ENCODE measurements at places on chromosomes 12 and 14.
A peak's percentile ranks its signal among the peaks of the same experiment; 100 is the strongest.

- no peak for DNase-seq
Observed at GRCh38 chr12:95637010-95637409, 85.7 kb upstream of the USP44 start.

DNA sequence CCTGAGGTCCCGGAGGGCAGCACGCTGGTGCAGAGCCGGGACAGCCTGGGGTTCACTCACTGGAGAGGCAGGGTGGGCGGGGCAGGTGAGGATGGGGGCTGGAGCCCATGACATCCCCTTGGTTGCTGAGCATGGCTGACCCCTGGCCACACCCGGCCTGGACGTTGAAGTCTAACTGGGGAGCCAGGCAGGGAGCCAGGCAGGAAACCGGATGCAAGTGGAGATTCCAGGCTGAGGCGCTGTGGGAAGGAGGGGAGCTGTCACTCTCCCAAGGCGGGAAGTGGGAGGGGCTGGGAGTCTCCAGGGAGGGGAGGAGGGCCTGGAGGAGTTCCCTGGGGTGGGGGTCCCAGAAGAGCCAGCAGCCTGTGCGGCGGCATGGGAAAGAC is 7.7 kb upstream of the INF2 start:
- peak; percentile 96 for DNase-seq

DNA sequence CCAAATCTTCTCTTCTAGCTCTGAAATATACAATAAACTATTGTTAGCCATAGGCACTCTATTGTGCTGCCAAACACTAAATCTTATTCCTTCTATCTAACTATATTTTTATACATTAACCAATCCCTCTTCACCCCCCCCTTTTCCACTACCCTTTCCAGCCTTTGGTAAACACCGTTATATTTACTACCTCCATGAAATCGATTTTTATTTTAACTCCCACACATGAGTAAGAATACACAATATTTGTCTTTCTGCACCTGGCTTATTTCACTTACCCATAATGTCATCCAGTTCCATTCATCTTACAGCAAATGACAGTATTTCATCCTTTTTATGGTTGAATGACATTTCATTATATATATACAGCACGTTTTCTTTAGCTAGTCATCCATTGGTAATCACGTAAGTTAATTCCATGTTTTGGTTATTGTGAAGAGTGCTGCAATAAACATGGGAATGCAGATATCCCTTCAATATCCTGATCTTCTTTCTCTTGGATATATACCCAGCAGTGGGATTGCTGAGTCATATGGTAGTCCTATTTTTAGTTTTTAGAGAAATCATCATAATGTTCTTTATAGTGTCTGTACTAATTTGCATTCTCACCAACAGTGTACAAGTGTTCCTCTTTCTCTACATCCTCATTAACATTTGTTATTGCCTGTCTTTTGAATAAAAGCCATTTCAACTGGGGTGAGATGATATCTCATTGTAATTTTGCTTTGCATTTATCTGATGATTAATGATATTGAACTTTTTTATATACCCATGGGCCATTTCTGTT is 34.2 kb upstream of the PLBD1 start:
- no peak for DNase-seq

GRCh38 chr12:132414634-132415326 is 75.2 kb upstream of the FBRSL1 start:
- peak; percentile 82 for DNase-seq

DNA sequence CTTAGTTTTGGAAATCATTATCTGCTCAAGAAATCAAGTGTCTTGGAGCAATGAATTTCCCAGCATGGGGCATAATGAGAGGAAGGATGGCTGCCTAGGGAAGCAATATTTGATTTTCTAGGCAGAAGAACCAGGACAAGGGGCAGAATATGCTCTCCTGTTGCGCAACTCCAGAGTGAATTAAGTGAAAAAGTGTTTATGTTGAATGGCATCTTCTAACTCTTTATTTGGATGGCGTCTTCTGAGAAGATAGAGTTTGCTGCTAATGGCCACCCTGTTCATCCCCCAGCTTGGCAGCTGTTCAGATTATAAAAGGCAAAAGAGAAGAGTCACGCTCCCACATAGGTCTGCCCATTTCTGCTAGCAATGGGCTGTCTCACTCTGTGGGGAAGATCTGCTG is 1278.1 kb downstream of the AACS start:
- no peak for DNase-seq

DNA sequence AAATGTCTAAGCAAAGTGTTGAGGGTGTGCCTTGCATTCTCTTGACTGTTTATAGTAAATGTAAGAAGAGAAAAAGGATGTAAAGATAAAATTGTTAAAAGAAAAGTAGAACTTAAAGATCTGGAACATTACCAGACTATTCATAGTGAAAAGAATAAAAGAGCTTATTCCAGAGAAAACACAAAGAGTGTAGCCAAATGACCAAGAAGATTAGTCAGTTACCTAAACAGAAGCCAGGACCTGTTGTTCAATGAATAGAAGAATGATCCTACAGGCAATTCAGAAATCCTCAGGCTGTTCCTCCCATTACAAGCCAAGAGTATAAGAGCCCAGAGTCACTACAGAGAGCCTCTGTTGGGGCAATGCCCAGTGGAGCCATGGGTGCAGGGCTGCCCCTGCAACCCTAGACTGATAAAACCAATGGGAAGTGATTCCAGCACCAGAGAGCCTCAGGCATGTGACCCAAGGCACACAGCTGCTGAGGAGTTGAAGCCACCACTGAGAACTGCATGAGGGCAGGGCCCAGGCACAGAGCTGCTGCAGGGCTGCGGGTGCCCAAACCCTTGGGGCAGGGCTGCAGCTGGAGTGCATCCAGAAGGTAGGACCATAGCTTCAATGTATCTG is 91.1 kb upstream of the SLC38A4 start:
- no peak for DNase-seq

GRCh38 chr14:95464514-95464913 is 51.9 kb downstream of the SYNE3 start:
- DNase-seq, result no peak

Data from heart left ventricle (tissue), 16 donors.